ENCODE measurements at places on chromosomes 2 and 18.

DNA sequence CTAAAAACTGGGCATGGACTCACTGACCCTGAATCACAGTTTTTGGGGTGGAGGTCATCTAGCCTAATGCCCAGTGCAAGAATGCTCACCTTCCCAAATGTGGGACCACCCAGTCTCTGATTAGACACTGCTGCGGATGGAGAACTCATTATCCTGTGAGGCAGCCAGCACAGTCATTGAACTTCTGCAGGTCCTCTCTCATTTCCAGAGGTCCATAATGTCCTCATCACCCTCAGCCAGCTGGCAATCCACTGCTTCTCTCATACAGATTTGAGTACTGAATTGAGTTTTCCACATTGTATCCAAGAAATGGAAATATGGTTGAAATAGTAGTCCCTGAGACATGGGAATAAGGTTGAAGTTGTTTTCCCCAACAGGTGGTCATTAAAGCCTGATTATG is 5.0 kb upstream of the MYO5B start:
- DNase-seq = no peak

- no peak for DNase-seq
These were observed 1845.6 kb upstream of the PIK3C3 start for GRCh38 chr18:40109252-40110049.

DNA sequence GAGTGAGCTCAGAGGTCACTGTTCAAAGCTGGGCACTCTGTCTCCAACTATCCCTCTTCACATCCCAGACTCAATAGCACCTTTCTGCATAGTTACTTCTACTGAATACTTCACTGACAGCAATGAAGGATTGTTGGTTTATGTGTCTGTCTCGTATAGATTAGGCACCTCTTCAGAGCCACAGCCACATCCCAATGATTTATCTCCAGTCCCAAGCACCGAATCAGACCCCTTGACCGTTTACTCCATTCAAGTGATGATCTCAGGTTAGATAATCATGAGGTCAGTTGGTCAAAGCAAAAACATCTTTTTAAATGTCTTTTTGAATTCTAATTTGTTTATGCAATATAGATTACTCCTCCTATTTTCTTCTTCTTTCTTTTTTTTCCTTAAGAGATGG is 14.7 kb downstream of the NEDD4L start:
- no peak for DNase-seq

GRCh38 chr2:70014959-70015358 is 53.5 kb upstream of the ASPRV1 start:
- no peak for DNase-seq

DNA sequence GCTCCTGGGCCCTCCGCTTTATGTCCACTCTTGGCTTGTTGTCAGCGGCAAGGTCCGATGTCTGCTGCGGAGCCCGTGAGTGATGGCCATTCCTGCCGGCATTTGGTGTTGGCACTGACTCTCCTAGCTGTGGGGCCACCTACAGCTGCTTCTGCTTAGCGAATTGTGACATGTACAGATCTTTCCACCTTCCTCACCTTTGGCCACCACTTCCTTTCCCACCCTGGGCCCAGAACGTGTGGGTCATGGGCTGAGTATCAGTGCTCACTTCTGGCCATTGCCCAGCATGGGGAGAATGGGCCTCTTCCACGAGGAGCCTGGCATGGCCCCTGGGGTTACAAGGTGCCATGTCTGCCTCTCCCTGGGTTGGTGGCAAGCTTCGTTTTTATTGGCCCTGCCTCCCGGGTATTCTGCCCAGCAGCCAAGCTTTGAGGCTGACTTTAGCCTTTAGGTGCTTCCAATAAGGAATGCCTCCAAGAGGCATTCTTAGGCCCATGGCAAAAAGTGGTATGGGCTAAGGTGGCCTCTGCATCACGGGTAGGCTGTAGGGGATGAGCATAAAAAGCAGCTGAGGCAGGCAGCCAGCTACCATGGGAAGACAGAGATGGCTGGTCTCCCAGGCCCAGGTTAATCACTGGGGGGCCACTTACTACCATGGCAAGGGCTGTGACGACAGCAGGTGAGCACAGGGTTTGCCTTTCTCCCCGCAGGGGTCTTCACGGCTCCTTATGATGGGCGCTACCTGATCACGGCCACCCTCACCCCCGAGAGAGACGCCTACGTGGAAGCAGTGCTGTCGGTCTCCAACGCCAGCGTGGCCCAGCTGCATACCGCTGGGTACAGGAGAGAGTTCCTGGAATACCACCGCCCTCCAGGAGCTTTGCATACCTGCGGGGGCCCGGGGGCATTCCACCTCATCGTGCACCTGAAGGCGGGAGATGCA is 65.8 kb downstream of the EMILIN2 start:
- no peak for DNase-seq

- no peak for DNase-seq
These were observed 49.2 kb downstream of the CLASP1 start for GRCh38 chr2:121599963-121600651.

GRCh38 chr18:23523429-23524212 is 20.3 kb downstream of the RMC1 start:
- DNase-seq = no peak

DNA sequence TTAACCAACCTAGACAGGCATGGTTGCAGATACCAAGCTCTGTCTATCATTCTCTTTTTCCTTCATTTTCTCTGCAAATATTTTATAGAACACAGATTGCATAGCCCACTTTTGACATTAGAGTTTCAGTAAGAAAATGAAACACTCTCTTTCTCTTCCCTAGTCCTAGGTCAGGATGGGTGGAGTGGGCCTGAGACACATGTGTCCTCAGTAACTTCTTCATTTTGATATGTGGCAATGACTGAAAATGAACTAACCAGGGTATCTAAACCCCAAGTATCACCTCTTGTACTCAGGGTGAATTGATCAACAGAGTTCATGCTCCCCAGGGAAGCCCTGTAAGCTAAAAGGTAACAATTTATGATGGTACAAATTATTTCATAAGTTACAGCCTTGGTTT is 37.0 kb upstream of the KYNU start:
- no peak for DNase-seq
